Naive thymus-derived CD8-positive, alpha-beta T cell (primary cell): ENCODE measurements at places on chromosomes 11 and 22. TPM values are rescaled to one million over a fixed set of nuclear protein-coding genes. Genes with fewer than 3 reads are reported as not detected.

TSSK2 gene
- total RNA-seq = not detected

MMP12 gene
- not detected for total RNA-seq

NXPE2 gene
- not detected for total RNA-seq

C1QTNF5 gene
- total RNA-seq = not detected

RPS3 gene
- total RNA-seq = 5,159 TPM

CECR2 gene
- 0.10 TPM for total RNA-seq

MS4A6E gene
- total RNA-seq = not detected
